Stimulated activated CD4-positive, alpha-beta T cell treated with anti-CD3 and anti-CD28 coated beads, Interleukin-15, amount 100 ng/mL, for 1 hour (primary cell): ENCODE measurements at places on chromosomes 5 and 9.

DNA sequence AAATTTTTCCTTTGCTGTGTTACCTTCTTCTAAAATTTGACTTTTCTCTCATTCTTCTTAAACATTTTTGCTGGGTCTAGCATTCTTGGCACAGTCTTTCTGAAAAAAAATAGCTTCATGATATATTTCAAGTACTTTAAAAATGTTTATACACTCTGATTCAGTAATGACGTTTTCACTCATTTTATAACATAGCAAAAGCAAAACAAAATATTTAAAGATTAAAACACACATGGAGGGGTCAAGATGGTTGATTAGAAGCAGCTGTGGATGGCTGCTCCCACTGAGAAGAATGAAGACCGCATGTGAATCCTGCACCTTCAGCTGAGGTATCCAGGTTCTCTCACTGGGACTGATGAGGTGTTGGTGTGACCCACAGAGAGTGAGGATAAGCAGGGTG, 188.2 kb downstream of the SGCD start:
- DNase-seq, result no peak

DNA sequence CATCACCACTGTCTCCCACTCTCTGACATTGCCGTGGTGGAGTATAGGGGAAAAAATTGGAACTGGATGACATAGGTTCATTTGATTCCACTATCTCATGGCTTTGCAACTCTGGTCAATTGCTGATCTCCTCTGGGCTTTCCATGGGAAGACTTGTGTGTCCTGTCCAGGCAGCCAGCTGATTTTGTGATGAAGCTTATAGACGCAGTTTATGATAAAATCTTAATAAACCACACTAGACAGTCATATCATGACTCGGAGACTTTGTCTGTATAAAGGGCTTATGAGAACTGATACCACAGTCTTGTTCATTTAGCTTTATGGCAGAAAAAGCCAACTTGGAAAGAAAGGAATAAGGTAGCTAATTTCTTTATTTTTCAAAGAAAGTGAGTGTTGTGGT, 296.5 kb downstream of the MAST4 start:
- no peak for DNase-seq

GRCh38 chr5:67194166-67194565, 2.4 kb downstream of the CD180 start:
- DNase-seq, result no peak

DNA sequence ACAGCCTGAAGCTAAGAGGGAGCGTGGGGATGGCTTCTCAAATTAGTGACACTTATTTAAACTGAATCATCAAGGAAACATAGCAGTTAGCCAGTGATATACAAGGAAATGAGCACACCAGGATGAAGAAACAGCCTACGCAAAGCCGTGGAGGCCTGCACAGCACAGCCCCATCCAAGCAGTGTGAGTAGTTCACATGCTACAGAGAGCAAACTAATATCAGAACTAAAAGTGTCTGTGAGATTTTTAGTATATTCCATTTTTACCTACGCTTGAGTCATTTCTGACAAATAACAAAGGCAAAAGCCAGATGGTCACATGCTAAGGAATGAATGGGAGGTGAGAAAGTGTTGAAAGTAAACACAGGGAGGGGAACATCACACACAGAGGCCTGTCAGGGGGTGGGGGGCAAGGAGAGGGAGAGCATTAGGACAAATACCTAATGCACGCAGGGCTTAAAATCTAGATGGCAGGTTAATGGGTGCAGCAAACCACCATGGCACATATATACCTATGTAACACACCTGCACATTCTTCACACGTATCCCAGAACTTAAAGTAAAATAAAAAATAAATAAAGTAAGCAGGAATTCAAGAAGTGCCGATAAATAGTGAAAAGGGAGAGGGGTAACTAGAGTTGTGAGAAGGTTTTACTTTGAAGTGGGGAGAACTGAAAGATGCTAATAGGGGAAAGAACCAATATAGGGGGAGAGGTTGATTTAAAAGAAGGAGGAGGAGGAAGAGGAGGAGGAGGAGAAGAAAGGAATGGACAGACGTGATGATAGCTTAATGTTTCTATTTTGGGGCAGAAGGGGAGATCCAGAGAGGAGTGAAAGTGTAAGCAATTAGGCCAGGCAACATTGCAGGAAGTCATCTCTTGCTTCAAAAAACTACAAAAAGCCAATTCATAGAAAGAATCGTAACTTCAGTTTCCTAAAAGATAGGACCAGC, 100.9 kb upstream of the PTGER4 start:
- no peak for DNase-seq

- DNase-seq, result no peak
Measured at GRCh38 chr5:81213070-81213469, 20.1 kb upstream of the CKMT2 start.

DNA sequence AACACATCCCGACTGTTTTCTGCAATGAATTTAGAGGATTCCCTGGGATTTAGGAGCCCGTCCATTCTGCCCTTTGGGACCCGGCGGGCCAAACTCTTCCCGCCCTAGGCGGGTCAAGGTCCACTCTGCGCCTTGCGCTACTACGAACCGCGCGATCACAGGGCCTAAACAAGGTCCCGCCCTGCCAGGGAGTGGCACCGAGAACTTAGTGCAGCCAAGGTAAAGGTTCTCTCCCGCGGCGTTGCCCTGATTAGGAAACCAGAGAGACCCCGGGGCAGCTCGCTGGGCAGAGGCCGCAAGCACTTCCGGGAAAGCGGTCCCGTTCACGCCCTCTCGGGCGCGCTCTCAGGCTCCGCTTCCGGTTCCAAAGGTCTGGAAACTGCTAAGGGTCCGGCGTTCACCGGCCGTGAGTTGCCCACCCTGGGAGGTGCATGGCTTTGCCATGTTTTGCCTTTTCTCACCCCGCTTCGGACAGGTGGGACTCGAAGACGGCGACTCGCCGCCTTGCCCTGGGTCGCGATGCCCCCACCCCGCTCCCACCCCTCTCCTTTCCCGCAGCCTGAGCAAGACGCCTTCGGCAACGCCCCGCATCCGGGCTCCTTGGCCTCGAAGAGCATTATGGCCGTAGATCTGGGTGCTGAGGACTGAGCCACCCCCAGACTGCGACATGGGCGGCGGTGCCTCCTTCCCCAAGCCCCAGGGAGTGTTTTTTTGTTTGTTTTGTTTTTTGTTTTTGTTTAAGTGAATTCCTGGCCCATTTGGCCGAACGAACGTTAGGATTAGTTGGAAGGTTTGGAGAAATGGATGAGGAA, 23.4 kb downstream of the HNRNPK start:
- peak; percentile 17 for DNase-seq

- DNase-seq, result no peak
Measured at GRCh38 chr5:64952951-64953673, 184.4 kb downstream of the CWC27 start.

GRCh38 chr5:93746406-93747056, 5.1 kb upstream of the POU5F2 start:
- no peak for DNase-seq

DNA sequence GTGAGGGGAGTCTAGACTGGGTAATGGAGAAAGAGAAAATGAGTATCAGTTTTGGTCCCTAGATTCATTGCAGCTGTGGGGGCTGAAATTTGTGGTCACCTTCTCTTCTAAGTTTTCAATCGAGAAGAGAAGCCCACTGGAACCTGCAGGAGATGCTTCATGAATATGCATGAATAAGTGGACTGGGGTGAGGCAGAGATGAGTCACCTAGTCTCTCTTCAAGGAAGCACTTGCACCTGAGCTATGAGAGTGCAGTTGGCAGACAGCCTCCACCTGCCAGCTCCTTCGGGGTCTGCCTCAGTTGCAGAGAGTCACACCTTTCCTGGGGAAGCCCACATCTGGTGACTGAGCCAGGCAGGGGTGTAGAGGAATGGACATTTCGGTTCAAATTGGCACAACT, 69.1 kb downstream of the ZNF366 start:
- DNase-seq, result no peak

DNA sequence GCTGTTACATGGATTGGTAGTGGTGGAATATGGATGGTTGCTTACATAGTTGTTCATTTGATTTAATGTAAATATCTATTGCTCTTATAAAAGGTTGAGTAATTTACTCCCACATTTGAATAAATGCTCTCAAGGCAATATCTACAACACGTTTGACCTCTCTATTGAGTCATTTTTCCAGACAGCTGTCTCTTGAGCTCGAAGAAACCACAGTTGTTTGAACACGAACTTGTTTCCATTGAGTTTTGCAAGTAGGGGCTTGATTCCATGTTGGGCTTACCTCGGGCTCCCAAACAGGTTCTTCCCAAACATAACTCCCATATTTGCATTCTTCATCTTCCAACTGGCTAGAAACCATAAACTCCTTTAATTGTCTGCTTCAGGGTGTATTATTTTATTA, 115.0 kb upstream of the HMHB1 start:
- no peak for DNase-seq

DNA sequence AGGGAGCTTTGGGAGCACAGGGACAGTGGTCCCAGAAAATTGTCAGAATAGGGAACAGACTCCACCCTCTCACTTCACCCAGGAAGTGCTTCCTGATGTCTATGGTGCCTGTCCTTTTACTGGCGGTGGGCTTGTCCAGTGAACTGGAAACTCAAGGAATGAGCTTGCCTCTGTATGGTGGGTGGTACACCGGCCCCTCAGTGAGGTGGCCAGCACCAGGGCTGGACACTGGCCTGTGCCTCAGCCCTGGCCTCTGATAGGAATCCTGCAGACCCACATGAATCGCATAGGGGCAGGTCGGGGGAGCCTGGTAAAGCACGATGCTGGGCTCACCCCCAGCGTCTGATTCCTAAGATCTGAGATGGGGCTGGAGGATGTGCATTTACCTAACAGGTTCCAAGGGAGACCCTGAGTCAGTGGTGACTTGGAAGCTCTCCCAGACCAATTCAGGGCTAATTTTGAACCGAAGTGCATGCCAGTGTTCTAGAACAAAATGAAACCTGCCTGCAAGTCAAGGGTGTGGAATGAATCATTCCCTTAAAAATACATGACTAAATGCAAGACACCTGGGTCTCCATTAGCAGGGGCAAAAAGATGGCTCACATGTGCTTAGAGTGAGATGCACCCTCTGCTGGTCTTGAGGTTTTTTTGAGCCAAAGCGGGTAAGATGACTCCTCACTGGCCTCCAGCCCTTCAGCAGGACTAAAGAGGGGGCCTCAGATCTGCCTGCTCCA, 178.3 kb downstream of the HSPA4 start:
- no peak for DNase-seq

DNA sequence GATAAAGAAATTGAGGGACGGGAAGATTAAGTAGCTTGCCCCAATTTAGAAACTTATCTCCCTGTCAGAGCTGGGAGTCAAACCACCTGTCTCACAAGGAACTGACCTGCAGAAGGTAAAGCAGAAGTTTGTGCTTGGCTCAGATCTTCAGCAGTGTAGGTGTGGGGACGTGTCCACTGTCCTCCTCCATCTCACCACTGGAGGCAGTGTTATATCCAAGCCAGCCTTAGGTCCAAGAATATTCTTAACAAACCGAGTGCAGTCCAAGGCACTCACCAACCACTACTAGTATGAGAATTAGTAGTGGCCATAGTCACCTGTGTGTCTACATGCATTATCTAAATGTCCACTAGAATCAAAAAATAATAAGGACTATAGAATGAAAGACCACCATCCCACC, 86.3 kb upstream of the IRX1 start:
- DNase-seq, result no peak

- DNase-seq, result no peak
Measured at GRCh38 chr5:149172261-149172660, 31.0 kb downstream of the ABLIM3 start.

- DNase-seq, result no peak
Measured at GRCh38 chr9:81791076-81791475, 101.7 kb upstream of the TLE1 start.

- no peak for DNase-seq
Measured at GRCh38 chr5:74631081-74631953, 9.2 kb downstream of the ENC1 start.

DNA sequence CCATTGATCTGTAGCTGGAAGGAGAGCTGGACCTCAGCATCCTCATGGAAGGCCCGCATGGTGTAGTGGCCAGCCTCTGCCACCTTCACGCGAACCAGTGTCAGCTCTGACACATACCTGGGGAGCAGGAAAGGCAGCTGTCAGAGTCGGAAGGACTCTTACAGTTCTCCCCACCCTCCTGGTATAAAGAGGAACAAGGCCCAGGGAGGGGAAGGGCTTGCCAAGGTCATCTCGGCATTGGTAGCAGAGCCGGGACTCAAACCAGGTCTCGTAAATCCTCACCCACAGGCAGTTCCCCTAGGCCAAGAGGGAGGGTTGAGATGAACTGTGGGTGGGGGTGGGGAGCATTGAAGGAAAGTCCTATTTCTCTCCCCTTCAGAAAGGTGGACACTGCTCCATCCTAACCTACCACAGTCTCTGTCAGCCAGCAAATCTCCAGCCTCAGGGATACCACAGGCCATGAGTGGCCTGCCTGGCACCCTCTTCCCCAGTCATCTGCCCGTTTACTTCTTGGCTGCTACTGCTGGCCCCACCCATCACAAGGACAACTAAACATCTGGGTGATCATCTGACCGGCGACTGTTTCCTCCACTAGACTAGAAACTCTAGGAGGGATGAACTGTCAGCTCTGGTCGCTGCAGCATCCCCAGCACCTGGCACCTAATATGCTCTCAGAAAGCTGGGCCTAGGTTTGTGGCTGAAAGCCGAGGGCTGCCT, 23.5 kb downstream of the PDGFRB start:
- DNase-seq, result no peak

DNA sequence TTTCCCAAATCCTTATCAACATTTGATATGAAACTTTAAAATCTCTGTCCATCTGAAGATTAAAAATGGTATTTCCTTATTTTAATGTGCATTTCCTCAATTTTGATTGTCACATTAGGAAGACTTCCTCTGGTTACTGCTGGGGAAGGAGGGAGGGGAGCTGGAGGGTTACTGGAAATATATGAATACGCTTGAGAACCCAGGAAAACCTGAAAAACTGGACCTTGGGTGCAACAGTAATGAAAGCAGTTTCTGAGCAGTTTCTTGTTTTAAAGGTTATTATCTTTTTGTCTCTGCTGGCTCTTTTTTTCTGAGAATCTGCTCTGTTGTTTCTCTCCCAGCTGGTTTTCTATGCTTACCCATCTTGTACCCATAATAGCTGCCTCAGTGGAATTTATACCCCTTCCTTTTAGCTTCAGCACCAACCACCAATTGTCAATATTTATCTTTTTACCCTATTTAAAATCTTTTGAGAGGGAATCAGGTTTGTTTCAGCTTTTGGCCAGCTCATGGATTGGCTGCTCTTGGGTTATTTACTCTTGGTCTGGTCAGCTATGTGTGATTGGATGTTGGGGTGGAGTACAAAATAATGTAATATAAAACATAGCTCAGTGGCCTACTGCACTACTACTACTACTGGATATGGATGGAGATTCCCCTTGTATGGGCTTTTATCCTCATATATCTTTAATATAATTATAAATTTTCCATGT, 67.4 kb downstream of the UNC13B start:
- DNase-seq, result no peak

DNA sequence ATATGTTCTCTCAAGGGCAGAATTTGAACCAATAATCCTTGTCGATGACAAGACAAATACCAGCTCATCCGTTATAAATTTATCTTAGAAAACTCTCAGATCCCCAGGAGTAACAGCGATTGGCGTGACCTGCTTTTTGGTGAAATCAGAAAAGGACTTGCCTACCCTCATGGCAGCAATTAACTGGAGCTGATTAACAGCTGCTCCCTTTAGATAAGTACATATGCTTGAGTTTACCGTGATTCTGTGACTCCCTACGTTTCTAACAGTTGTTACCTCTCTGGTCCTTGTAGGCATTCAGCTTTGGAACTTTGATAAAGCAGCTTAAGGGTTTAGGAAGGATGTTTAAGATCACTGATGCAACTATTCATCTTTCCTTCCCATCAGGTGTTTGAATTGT, 2.6 kb downstream of the INVS start:
- DNase-seq, result no peak
